Testis (tissue), 5 donors: ENCODE measurements at places on chromosomes 7 and 10. TPM values are rescaled to one million over a fixed set of nuclear protein-coding genes. Genes with fewer than 3 reads are reported as not detected.

GRCh38 chr7:80871228-80871627 is 47.6 kb downstream of the SEMA3C start:
- DNase-seq = no peak

DNA sequence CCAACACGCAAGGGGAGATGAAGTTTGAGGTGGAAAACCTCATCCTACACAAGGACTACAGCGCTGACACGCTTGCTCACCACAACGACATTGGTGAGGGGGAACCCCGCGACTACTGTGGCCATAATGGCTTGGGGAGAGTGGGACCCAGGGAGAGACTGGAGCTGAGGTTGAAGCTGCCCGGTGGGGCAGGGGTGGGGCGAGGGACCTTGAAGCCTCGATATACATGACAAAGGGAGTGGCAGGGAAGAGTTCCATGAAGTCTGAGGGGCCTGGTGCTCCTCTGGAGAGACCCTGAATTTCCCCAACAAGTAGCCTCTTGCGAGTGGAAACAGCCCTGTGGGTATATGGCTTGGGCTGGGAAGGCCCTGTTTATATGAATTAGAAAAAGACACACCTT is 3.1 kb downstream of the PLAU start:
- DNase-seq = no peak

GRCh38 chr7:77258593-77258992 is 59.0 kb upstream of the FGL2 start:
- DNase-seq = peak; percentile 61

DNA sequence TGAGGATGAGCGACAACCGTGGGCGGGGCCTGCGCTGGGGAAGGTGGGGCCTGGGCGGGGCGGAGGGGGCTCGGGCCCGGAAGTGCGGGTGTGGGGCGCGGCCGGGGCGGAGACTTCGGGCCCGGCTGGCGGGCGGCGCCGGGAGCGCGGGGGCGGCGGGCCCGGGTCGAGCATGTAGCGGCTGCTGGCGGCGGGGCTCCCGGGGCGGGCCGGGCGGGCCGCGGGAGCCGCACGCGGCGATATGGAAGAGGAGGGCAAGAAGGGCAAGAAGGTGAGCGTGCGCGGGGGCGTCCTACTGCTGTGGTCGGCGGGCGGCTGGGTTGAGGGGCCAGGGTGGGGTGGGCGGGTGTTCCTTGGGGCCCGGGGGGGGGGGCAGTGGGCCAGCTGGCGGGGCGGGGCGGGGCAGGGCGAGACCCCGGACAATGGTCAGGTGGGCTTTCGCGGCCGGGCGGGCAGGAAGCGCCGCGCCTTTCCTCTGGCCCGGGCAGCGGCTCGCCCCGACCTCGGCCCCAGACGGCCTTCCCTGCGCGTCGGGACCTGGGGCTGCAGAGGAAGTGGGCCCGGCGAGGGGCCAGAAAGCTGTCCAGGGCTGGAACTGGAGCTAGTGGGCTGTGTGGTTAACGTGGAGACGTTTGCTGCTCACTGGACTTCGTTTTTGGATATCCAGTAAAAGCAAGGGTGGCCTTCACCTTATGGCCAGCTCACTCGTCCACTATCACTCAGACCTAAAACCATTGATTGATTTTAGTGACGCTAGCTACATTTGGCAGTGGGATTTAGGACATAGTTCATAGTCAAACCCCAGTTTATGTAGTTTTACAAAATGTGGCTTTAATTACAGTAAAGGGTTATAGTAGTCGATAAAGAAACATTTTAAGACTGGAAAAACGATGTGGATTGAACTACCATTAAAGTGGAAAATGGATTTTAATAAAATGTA is at the start of gene CCM2:
TSS of gene CCM2 (plus strand) at position 109 of the 940 bp plus-strand sequence. CDS start at position 242, 133 bp downstream.
- peak; percentile 45 for DNase-seq

GRCh38 chr7:142801601-142802295 is 31.0 kb downstream of the PRSS2 start:
- no peak for DNase-seq

DNA sequence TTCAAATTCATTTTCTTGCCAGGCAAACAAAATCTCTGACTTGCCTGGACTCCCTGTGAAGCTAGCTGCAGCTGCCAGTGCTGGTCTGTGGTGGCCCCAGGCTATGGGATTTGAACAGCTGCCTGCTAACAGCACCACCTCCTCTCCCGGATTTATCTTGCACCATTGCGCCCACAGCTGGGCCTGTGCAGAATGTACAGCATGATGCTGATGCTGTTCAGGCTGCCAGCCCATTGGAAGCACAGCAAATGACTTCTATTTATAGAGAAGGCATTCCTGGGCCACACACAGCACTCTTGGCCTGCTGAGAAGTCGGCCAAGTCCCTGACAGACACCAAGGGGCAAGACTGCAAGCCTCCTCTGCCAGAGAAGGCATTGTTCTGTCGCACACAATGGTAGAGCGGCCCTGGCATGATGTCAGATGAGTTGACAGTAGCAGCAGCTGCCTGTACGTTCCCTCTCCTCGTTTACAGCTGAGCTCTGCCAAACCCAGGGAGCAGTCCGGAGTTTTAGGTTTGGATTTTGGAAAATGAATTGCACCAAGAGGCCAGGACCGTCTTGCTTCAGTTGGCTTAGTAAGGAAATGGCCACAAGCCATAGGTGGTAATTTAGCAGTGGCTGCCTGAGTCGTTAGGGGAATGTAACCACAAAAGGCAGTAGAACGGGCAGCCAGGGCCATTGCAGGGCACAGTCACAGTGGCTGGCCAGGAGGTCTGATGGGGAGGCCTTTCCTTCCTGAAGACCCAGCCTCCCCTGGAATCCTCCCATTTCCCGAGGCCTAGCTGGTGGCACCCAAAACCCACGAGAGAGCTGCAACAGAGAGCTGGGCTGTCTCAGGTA is 38.5 kb downstream of the MTURN start:
- DNase-seq = peak; percentile 62

Gene PLPP4
- total RNA-seq = 21.9 TPM

Gene KLF14
- 1.5 TPM for total RNA-seq

Gene CPA1
- total RNA-seq = 3.0 TPM

Gene LRRN3
- 59.6 TPM for total RNA-seq

Gene NEURL1
- total RNA-seq = 21.9 TPM

Gene TEX47
- 23.9 TPM for total RNA-seq

Gene GNGT1
- not detected for total RNA-seq
